ENCODE measurements at places on chromosomes 12 and 14.

DNA sequence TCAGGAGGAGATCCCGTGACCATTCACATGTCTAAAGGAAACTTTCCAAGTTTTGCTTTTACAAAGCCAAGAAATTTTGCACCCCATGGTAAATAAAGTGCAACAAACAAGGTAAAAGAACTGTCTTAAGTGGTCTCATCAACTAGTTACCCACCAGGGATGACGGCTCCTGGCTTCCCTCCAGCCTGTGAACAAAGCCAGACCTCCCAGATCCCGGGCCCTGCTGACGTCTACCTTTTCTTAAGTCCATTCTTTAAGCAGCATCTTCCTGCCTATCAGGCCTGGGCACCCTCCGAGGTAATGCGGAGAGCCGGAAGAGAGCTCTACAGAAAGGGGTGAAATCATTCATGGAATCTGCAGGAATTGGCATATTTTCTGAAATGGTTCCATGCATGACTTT lies 58.0 kb upstream of the DAAM1 start:
- no peak for DNase-seq

DNA sequence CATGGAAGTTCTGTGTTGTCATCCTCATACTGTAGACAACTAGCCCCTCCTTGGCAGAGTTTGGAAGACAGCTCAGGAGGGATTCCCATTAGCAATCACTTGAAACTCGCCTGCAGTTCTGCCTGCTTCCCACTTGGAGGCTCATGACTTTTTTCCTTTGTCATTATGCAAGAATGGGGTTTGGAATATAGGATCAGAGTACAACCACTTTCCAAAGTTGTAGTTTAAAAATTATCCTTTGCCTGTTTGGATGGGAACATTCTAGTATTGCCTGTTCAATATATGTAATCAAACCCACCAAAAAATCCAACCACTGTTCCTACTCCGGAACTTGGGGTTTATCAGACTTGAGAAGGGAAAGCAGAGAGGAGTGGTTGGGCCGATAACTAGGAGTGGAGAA lies 2.1 kb upstream of the GPD1 start:
- no peak for DNase-seq

GRCh38 chr12:88200029-88200428 lies 57.9 kb downstream of the TMTC3 start:
- no peak for DNase-seq

- DNase-seq = no peak
These were observed 337.4 kb upstream of the RGS6 start for GRCh38 chr14:71594821-71595220.

- DNase-seq = no peak
These were observed 18.0 kb upstream of the CTDSP2 start for GRCh38 chr12:57864442-57865083.

- no peak for DNase-seq
These were observed 66.3 kb downstream of the OTX2 start for GRCh38 chr14:56744016-56744415.

GRCh38 chr14:51732494-51733112 lies 80.9 kb downstream of the FRMD6 start:
- no peak for DNase-seq

- DNase-seq = no peak
These were observed 599.7 kb downstream of the KCNH5 start for GRCh38 chr14:62445570-62445969.

- DNase-seq = no peak
These were observed 2.0 kb upstream of the NTF3 start for GRCh38 chr12:5429741-5430557.

GRCh38 chr12:65902500-65902899 lies 78.2 kb downstream of the HMGA2 start:
- no peak for DNase-seq

DNA sequence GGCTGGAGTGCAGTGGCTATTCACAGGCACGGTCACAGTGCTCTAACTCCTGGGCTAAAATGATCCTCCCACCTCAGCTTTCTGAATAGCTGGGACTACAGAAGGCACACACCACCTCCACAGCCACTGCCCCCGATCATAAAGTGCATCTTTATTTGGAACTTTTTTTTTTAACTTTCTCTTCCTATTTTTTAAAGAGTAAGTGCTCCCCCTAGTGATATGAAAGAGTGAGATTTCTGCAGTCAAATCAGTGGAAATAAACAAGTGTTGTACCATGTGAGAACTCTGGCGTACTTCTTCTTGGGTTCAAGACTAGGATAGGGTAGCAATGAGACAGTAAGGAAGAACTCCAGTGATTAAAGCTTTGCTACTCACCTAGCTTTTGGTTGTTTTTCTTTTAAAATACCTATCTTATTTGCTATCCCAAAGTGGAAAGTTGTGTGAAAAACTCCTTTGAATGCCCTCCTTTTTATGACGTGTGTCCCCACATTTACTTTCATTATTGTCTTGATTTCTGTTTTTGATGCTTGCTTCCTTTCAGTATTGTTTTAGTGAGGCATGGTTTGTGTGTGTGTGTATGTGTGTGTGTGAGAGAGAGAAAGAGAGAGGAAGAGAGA lies 6.6 kb downstream of the PPP4R4 start:
- DNase-seq = no peak

- no peak for DNase-seq
These were observed 248.5 kb downstream of the PCNX1 start for GRCh38 chr14:71155743-71156142.

- DNase-seq = no peak
These were observed 103.3 kb upstream of the FZD10 start for GRCh38 chr12:130058926-130059472.

DNA sequence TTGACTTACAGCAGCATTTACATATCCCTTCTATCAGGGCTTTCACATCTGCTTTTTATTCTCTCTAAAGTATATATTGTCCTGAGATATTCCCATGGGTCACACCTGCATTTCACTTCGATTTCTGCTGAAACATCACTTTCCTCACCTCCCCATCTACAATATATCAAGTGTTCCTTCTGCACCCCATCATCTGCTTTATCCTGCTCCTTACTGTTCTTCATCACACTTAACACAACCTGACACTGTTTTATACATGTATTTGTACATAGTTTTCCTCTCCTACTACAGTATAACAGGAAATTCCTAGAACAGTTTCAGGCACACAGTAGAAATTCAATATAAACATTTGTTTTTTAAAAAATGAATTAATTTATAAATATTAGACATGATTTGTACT lies 203.1 kb downstream of the EGLN3 start:
- DNase-seq = no peak

- no peak for DNase-seq
These were observed 8.5 kb downstream of the AMN start for GRCh38 chr14:102930753-102931579.

DNA sequence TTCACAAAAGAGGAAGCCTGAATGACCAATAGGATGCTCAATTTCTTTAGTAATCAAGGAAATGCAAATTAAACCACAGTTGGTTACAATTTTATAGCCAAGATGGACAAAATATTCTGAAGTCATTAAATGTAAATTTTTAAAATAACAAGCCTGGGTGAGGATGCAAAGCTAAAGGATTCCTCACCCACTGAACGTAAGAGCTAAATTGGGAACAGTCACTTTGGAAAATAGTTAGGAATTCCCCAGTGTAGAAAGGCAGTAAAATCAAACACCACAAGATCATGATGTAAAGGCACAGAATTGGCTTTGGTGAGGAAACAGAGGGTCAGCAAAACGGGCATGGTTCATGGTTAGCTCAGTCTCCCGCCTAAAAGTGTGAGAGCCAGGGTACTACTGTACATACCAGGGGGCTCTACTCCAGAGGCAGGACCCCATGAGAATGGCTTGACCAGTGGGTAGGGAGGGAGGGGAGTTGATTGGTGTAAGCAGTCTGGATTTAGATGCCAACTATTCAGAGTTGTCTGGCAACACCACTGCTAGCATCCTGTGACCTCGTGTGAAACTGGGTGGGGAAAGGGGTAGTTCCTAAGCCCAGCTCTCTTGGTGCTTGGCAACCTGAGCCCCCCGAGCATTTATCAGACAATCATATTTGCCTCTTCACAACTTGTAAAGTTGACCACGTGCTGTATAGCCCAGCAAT lies 213.4 kb upstream of the EGLN3 start:
- no peak for DNase-seq

DNA sequence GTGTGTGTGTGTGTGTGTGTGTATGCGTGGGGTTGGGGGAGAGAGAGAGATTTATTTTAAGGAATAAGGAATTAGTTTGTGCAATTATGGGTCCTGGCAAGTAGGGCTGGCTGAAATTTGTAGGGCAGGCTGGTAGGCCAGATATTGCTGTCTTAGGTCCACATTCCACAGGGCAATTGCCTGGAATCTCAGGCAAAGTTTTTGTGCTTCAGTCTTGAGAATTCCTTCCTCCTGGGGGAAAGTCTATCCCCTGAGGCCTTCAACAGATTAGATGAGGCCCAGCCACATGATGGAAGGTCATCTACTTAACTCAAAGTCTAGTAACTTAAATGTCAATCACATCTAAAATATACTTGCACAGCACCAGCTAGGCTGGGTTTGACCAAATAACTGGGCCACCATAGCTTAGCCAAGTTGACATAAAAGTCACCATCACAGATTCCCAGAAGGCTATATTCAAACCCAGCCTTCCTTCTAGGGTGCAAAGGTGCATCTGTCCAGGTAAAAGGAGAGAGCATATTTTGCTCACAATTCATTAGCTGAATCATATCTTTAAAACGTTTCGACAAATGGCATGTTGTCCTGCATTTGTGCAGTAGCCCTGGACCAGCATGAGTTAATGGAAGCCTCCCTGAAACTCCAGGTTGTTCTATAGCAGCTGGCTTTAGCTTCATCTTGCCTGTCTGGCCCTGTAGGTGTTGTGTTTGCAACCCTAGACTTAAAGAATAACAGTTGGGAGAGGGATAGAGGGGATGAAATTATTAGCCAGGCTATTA lies 63.1 kb downstream of the C14orf132 start:
- no peak for DNase-seq

- no peak for DNase-seq
These were observed 889 bp upstream of the IFT43 start for GRCh38 chr14:75984674-75985073.

DNA sequence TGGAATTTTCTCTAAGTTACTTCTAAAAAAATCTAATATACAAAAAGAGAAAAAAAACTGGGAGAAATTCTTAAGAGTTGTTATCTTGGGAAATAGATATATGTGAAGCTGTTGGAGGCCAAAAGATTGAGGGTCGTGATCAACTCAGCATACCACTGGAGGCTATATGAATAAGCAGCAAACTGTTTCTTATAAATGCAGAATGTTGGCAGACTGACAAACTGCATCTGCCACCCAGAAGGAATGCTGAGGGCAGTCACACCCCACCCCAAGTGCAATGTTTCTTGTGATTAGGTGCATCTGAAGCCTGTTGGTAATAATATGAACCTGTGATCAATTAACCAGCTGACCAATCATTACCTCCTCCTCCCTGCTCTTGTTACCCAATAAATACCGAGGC lies 818.6 kb upstream of the MGAT4C start:
- DNase-seq = no peak

- DNase-seq = no peak
These were observed 152.9 kb downstream of the SLC25A21 start for GRCh38 chr14:37019488-37019887.

- DNase-seq = no peak
These were observed 405.8 kb downstream of the MED13L start for GRCh38 chr12:115871714-115872113.

DNA sequence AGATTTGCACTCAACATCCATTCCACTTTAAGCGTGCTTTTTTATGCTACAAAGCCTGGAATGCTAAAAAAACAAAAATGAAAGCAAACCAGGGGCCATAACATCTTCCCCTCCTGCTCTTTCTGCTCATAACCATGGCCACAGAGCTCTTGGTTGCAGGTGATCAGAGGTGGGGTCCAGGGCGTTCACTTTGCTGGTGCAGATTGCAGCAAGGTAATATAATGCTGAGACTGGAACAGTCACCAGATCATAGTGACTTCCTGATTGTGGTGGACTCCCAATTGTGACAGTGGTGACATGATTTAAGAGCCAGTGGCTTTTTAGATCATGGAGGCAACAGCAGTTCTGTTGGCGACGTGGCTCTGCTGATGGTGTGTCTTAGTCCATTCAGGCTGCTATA lies 115.0 kb upstream of the CPM start:
- DNase-seq = no peak

DNA sequence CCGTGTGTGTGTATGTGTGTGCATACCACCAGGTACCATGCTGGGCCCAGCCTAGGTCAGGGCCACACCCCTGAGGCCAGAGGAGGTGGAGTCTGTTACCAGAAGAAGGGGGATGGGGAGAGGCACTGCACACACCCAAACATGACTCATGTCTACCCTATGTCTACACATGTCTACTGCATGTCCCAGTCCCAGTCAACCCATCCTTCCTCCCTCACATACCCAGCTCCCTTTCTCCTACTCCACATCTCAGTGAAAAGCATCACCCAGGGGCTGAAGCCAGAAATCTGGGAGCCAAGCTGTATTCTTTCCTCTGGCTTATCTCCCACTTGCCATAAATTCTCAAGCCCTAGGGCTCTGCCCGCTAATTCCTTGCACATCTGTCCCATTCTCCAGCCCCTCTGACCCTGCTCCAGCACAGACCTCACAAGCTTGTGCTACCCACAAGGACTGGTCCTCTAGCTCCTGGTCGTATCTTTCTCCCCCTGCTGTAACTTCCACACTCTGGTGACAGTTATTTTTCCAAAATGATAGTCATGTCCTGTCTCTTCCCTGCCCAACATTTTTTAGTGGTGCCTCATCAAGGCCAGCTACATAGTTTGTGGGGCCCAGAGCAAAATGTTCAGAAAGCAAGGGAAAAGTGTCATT lies 18.0 kb upstream of the APPL2 start:
- no peak for DNase-seq

DNA sequence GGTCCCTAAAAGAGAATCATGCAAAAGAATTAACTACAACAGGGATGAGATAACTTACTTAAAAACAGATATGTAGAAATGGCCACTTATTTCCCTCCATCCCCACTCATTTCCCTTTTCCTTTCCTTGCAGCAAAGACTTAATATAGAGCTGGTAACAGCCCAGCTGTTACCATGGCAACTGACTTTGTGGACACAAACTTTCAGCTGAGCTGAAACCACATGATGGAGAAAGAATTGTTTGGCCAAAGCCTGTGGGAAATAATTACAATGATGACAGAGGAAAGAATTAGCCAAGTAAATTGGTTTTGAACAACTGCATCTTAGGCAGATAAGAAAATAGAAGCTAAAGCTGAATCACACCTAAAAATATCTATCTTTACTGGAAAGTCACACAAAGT lies 364.9 kb downstream of the GALC start:
- DNase-seq = no peak

DNA sequence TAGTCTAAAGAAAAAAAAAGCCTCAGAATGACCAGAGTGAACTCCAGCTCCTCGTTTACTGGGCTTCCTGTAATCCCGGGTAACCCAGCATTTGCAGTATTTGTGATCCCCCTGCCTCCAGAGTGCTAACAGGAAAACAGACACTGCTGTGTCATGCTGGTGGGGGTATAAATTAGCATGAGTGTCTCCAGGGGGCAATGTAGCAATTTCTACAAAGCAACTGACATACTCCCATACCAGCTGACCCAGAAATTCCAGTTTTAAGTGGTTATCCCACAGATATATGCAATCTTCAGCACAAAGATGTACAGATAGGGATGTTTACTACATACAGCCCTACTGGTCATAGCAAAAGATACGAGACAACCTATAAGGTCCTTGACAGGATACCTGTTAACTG lies 18.8 kb downstream of the TTC7B start:
- DNase-seq = no peak

- no peak for DNase-seq
These were observed 9.8 kb upstream of the PHLDA1 start for GRCh38 chr12:76041406-76041805.
